ENCODE measurements at places on chromosomes 5 and 9.

GRCh38 chr5:78639791-78640190 lies 8.8 kb downstream of the LHFPL2 start:
- DNase-seq, result no peak

DNA sequence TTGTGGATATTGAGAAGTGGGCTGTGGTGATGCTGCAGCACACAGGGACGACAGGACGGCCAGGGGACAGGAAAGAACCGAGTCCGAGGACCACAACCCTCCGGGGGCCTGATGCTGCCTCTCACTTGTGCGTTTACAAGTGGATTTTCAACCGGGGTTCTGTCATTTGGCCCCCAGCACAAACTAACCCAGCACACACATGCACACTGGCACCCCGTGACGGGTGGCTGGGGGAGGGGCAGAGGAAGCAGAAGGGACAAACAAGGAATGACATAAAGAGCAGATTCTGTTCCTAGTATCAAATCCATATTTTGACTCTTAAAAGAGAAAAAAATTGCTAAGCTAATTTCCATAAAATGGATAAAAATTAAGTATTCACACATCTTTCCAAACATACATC lies 18.3 kb upstream of the ZFYVE16 start:
- DNase-seq, result no peak

DNA sequence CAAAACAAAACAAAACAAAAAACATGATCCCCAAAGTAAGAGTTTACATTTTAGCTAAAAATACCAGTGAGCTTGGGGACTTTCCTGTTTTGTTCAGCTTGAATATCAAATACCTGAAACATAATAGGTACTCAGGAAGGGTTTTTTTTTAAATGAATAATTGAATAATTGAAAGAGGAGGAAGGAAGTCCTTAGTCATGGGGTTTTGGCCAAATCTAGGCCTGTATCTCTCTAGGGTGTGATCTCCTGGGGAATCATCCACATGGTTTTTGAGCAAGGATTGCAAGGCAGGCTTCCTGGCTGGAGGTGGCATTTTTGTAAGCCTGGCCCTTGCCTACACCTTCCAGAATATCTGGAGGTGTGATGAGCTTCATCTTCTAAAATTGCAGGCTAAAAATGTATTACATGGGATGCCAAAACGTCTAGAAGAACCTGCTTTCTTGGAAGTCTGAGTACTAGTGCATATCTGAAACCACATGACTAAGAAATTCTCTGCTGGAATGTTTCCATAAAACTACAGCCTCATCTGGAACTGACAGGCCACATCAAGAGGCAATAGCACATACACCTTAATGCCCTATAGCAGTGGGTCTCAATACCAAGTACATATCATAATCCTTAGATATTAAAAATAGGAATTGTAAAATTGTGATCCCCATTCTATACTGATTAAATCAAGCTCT lies 10.4 kb downstream of the C9 start:
- DNase-seq, result no peak

- DNase-seq, result no peak
These were observed 435.8 kb upstream of the PAPPA start for GRCh38 chr9:115717711-115718173.

DNA sequence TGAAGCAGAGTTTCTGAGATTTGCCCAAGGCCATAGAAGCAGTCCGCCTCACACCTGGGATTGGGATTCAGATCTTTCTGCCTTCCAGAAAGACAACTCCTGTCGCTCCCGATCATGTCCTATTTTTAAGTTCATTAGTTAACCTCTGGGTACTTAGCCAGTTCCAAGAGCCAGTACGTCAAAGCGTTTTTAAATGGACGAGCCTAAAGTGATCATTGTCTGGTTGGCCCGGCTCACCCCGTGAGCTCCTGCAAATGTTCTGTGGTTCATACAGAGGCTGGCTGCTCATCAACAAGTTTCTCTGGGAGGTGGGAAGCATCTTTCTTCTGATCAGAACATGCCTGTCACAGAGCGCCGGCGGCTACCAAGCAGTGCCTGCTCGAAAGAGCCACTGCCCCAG lies 554.5 kb upstream of the WWC1 start:
- no peak for DNase-seq

DNA sequence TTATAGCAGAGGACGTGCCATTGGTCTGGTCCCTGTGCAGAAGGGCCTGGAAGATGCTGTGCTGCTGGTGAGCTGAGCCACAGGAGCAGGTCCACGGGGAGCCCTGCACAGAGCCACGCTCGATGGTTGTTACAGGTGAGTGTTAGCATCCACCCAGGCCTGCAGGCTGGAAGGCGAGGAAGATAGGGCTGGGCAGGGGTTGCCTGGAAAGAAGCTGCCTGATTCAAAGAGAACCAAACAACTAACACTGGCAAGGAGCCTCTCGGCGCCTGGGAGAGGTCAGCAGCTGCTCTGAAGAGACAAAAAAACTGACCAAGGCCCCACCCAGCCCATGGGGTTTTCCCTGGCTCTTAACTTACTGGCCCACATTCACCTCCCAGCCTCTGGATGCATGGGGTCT lies 160.2 kb downstream of the MED10 start:
- DNase-seq, result no peak

DNA sequence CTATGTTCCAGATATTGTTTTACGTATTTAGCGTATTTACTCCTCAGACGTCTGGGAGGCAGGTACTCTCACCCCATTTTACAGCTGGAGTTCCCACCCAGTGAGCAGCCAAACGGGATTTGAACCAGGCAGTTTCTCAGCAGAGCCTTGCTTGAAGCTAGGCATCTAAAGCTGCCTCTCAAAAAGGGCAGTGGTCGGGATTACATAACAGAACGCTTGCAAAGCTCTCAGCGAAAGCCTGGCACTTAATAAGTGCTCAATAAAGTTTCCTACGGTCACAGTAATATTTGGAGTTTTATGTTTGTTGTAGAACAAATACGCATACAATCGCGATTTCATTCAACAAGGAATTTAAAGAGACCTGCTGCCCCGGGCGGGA lies 286 bp upstream of the BSPRY start:
- no peak for DNase-seq

GRCh38 chr5:154058055-154059038 lies 19.6 kb downstream of the MFAP3 start:
- DNase-seq, result peak; percentile 21

DNA sequence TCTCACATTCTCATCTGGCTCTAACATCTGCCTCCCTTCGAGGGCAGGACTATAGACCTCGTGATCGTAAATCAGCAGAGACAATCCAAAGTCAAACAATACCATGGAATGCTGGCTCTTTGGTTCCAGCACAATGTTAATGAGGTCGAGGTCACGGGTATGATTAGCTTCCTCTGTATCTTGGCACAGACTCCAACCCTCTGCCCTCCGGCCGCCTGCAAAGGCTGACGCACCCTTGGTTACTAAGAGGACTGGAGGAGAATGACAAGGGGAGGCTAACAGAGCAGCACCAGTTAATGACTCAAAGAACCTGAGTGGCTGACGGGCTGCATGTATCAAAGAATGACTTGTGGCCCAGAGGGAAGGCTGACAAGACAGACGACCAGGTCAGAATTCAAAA lies 10.1 kb downstream of the LHFPL2 start:
- no peak for DNase-seq

GRCh38 chr5:28165096-28165495 lies 1126.7 kb upstream of the CDH9 start:
- DNase-seq, result no peak

- DNase-seq, result no peak
These were observed 25.8 kb downstream of the NOTCH1 start for GRCh38 chr9:136520053-136520540.

- DNase-seq, result no peak
These were observed 116.7 kb upstream of the HAPLN1 start for GRCh38 chr5:83837265-83837907.

DNA sequence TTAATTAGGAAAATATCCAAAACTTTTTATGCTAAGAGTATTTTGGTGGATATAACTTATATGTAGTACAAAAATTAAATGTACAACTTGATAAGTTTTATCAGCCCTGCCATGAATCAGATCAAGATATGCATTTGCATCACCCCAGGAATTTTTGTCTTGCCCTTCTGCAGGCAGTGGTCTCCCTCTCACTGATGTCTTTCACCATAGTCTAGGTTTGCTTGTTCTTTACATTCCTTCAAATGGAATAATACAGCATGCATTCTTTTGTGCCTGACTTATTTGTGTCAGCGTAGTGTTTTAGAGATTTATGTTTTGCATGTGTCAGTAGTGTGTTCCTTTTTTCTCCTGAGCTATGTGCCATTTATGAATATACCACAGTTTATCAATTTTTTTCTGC lies 36.4 kb downstream of the RNF180 start:
- no peak for DNase-seq

DNA sequence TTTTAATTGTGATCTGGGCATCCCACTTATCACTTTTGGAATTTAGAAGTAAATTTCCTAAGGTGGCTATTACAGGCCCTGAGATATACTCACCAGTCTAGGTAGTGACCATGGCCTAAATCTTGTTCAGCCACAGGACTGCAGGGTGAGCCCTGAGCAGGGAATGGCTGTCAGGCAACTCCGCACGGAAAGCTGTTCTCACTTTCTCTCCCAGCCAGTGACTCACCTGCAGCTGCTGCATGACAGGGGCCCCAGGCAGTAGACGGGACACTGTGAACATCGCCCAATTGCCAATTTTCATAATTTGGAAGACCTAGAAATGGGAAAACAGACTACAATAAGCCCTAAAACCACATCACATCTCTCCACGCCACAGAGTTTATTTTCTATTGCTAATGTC lies 69.6 kb upstream of the TAF1L start:
- no peak for DNase-seq

- DNase-seq, result no peak
These were observed 120.8 kb upstream of the SLC27A6 start for GRCh38 chr5:128844354-128844923.

GRCh38 chr5:14701556-14701955 lies 37.0 kb downstream of the OTULIN start:
- no peak for DNase-seq

- no peak for DNase-seq
These were observed 372.7 kb downstream of the TMEM38B start for GRCh38 chr9:106066940-106067524.

- no peak for DNase-seq
These were observed 3.5 kb upstream of the EXOSC2 start for GRCh38 chr9:130689937-130690700.

DNA sequence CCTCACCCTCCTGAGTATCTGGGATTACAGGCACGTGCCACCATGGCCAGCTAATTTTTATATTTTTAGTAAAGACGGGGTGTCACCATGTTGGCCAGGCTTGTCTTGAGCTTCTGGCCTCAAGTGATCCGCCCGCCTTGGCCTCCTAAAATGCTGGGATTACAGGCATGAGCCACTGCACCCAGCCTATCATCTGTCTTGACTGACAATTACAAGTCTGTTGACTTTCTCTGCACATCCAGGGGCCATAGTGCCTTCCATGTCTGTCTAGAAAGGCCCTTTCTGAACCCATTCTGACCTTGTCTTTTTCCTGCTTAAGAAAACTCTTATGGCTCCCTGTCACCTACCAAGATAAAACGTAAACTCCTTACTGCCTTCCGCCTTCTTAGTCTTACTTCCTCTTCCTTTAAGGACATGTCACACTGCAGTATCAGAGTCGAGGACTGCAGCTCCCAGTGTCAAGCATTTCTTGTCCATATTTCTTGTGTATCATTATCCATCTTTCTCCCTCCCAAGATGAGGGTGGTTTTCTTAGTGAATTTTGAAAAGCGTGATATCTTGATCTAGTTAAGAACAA lies 49.9 kb upstream of the SHB start:
- DNase-seq, result no peak

DNA sequence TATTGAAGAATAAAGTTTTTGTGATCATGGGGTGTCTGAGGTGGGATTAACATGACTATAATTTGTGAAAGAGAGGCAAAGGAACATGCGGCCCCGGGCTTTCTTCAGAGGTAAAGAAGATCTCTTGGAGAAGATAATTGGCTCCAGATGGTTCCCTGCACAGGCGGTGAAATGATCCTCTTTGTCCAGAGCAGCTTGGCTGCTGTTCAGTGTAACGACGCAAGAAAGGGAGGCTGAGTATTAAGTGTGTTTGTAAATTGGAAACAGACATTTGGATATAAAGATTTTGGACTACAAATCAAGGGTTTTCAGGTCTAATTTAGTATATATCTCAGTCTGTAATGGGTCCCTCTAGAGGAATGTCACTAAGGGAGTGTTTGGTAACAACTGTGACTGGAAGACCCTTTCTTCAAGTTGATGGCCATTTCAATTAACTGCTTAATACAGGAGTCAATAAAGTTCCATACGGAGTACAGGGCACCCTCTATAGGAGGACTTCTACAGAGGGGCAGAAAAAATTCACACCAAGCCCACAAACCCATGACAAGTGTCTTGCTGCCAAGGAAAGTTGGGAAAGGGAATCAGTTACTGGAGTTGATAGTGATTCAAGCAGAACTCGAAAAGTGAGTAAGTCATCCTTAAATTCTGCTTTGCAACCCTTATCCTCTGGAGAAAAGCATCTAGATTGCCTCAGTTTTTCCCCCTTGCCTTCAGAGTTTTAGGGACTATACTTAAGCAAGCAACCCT lies 4.1 kb downstream of the EQTN start:
- no peak for DNase-seq

DNA sequence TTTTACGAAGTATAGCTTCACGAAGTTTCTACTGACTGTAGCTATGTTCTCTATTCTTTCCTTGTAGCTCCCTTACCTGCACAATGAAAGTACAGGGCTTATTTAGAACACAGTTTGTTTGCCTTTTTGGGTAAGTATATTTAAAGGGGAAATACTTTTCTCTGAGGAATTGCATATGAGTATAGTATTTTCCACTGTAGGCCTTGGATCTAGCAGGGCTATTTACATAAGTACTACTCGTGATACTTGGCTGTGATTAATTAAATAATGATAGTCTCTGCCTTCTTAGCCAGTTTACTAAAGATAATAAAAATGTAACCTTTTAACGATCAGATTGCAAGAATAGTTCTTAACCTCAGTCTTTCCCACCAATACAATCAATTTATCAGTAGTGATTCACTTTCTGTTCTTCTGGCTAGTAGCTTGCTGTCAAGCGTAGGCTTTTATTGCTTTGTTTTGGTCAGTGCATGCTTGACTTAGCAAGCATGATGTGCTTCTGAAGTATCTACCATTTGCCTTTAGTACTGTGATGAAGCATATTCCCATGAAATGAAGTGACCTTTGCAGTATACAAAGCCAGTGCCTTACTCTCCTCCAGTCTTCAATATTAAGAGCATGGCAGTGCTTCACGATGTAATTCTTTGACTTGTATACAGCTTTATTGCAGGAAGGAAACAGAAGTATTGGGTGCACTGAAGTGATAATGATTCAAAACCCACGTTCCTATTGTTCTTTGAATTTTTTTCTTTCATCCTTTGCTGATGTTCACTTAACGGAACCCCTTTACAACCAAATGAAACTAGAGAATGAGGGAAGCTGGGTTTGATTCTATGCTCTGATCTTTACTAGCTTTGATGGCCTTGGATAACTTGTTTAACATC lies 64.2 kb downstream of the SLC44A1 start:
- no peak for DNase-seq

DNA sequence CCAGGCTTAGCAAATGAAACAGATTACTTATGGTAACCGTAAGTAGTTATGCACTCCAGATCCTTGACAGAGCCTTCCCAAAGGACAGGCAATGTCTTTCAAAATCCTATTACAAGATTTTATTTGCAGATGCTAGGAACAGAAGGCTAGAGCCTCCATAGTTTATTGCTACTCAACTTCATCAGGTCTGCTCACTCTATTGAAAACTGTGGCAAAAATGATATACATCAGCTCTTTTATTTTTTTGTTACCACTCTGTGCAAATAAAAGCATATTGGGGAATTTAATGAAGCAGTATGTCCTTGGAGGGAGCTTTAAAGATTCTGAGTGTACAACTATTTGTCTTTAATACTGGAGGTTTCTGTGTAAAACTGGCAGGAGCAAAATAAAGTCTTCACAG lies 46.5 kb downstream of the SLC44A1 start:
- no peak for DNase-seq

GRCh38 chr5:156386976-156387375 lies 60.0 kb downstream of the SGCD start:
- DNase-seq, result no peak
